Brain microvascular endothelial cell (primary cell): ENCODE measurements at places on chromosomes 1 and 21.

GRCh38 chr1:25023826-25024225 is 93.8 kb upstream of the RUNX3 start:
- no peak for DNase-seq

- DNase-seq: no peak
These were observed 319.2 kb downstream of the SMYD3 start for GRCh38 chr1:246187834-246188372.

- DNase-seq: no peak
These were observed 291.1 kb downstream of the PTPRU start for GRCh38 chr1:29527314-29528004.

- DNase-seq: no peak
These were observed 22.8 kb upstream of the ELOA start for GRCh38 chr1:23720256-23720995.

DNA sequence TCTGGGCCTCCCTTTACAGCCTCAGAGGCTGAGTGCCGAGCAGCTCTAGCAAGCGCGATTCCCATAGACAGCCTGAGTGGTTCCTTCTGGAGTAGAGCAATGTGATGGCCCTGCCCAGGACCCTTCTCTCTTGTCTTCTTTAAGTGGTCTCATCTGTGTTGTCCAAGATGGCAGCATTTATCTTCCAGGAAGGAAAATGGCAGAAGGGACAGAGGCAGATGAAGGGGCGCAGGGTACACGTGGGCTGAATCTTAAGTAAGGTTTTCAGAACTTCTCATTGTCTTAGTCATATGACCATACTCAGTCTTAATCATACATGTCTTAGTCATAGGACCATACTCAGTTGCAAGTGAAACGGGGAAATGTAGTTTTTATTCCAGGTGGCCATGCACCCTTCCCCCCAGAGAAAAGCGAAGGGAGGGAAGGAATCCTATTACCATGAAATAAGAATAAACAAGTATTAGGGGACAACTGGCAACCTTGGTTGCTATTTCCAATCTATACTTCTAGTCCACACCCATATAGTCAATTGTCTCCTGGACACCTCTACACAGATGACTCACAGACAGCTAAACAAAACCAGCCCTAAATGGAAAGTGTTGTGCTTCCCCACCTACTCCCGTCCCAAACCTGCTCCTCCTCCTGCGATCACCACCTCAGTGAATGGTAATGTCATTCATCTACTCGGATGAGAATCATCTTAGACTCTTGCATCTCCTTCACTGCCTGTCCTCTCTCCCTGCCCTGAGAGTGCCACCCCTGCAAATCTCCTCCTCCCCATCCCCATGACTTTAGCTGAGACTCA is 13.3 kb downstream of the OVAAL start:
- no peak for DNase-seq

DNA sequence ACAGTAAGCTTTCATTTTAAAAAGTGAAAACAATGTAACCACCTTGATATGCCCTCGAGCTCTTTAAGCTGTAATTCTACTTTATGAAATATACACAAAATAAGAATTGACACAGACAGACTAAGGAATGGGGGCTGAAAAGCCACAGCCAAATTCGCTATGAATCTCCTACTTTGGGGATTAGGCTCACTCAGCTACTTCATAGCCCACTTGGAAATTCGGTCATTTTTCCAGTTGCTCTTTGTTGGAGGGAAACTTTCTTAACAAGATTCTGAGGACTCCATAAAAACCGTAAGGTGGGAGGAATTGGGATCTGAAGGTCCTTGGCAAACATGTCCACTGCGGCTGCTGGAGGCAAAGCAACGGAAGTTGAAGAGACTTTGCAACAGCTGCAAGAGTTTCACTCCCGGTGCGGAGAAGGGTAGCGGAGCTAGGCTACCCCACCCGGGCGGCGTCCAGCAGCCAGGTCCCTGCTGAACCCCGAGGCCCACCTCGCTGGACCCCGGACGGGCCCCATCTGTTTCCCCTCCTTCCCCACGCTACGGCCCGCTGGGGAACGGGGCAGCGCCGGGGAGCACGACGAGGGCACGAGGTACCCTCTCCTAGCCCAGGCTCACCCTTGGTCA is 634 bp downstream of the MYCBP start:
- DNase-seq: no peak

GRCh38 chr1:181104790-181105133 is 16.3 kb downstream of the IER5 start:
- no peak for DNase-seq

DNA sequence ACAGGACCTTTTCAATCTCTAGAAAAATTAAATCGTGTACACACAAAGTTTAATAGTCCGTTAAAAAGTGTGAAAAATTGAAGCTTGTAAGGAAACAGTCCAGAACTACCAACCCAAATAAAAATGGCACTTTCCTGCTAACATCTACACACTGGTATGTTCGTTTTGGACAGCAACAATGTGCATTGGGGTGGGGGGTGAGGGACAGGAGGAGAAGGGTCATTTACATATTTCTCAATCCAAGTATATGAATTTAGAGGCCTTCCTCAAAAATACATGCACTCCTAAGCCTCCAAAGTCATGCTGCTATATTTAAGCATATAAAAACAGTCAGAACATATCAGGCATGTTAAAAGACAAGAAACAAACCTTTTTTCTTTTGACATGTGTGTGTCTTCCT is 2.5 kb downstream of the PPP1R15B start:
- no peak for DNase-seq

DNA sequence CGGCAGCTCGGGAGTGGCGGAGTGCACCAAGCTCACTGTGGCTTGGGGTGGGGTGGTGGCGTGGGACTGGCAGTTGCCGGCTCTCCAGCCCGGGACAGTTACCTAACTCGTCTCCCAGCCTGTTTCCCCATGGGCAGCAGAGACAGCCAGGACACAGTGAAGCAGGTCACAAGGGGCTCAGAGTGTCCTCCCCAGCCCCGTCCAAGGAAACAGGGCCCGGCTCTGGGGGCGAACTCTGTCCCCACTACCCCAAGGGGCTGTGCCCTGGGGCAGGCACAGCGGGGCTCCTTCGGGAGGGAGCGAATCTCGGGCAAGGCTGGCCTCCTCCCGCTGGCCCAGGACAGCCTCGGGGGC is 759 bp downstream of the GPR157 start:
- DNase-seq: no peak
